NCI-H1694 (cell line): ENCODE measurements at places on chromosomes 6 and 20.
A peak's percentile ranks its signal among the peaks of the same experiment; 100 is the strongest.

- DNase-seq, result no peak
Measured at GRCh38 chr6:48614326-48614725, 503.3 kb upstream of the PTCHD4 start.

DNA sequence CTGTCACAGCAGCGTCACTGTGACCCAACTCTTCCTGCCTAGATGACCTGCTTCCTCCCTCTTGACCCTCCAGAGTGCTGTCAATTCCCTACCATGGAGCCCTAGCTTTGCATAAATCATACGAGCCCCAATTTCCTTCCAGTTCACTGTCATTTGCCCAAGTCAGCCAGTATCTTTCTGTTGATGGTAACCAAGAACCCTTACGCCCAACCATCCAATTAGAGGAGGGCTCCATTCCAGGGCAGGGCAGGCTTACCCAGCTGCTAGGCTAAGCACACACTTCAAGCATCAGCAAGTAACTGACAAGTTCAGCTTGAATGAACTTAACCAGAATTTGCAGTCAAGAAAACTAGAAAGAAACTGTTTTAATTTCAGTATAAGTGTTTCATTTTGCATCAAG, 25.7 kb downstream of the WFDC3 start:
- no peak for DNase-seq

DNA sequence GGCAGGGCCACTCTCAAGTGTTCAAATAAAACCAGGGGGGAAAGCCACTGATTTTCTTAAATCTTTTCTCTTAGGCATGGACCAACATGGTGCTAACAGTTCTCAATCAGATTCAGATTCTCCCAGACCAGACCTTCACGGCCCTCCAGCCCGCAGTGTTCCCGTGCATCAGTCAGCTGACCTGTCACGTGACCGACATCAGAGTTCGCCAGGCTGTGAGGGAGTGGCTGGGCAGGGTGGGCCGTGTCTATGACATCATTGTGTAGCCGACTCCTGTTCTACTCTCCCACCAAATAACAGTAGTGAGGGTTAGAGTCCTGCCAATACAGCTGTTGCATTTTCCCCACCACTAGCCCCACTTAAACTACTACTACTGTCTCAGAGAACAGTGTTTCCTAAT, 41.5 kb upstream of the SMIM28 start:
- DNase-seq, result no peak

- no peak for DNase-seq
Measured at GRCh38 chr6:166377721-166378120, 5.0 kb downstream of the MPC1 start.

DNA sequence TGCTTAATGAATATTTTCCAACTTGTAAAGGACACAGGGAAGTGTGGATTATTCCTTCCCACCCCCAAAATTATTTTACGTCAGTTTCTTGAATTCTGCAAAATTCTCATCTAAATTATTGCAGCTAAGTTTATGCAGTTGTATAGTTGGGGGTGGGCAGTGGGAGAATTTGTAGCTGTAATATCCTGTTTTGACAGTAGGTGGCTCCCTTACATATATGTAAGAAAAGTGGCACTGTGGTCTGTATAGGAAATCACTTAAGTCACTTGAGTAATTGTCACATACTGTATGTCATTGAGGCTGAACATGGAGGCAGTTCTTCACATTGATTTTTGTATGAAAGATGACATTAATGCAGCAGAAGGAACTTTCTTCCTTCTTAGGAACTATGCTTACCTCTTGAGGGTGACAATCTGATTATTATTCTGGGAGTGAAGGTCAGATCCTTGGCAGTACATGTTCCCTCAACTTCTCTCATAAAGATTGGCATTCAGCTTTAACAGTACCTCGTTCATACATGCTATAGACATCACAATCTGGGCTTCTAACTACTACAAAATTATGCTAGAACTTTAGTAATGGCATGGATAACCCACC, 14.6 kb upstream of the CFAP206 start:
- peak; percentile 62 for DNase-seq

DNA sequence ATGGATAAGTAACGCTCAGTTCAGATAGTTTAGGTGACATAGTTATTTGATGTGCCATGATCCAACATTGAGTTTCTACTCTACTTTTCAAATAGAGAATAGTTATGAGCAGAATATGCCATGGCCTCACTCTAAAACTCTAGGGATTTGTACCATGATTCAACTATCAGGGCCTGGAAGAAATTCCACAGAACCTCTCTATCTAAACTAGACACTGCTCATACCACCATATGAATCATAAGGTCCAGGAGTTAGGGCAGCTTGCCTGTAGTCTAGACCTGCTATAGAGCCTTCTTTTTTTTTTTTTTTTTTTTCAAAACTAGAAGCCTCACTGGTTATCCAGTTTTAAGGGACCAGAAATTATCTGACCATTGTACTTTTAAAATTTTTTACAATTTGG, 571.8 kb upstream of the IMPG1 start:
- DNase-seq, result no peak

DNA sequence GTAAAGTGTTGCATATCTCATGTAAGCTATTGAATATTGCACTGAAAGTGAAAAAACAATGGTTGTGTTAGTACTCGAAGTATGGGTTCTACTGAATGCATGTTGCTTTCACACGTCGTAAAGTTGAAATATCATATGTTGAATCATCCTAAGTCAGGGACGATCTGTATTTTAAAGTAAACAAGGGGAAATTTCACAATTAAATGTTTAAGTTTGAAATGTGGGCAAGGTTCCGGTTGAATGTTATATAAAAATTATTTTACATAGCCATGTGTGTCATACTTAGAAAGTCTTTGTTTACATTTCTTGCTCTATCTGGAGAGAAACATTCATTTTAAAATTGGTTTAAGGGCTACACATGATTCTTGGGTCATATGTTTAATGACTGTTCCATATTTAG, 76.8 kb downstream of the AKAP7 start:
- DNase-seq, result no peak

GRCh38 chr6:116476002-116476678, 15.0 kb downstream of the CALHM6 start:
- DNase-seq, result no peak

DNA sequence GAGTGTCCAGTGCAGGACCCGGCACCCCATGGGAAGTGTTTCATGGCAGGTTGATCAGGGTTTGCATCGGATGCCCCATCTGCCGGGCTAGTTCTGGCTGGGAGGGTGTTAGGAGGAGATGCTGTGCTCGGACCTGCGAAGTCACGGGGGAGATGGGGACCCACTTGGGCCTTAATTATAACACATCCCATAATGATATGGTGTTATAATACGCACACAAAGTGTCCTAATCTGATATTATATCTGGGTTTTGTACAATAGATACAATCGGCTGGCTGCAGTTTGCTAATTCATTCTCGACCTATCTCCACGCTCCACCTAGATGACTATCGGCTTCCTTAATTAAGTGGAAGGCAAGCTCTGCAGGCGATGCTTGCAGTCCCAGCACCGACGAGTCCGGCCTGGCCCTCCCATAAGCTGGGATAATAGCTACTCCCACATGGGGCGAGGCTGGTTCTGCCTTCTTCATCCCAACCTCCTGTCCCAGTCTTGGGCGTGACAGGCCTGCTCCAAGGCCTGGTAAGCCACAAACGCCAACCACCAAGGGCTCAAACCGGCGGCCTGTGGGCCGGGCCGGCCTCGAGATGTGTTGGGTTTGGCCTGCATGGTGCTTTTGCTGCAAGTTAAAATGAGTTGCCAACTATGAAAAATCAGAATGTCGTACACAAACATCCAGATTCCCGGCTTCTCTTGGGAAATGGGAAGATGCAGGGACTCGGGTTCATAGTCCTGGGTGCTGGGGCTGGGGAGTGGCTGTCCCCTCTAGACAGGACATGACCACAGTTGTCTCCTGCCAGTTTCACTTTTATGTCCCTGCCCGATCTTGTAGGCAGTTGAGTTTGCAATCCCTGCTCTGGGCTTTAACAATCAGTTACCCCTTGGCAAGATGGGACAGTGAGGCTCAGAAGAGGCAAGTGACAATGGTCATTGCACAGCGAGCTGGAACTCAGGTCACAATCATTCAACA, 32.7 kb downstream of the CEBPB start:
- DNase-seq, result no peak

DNA sequence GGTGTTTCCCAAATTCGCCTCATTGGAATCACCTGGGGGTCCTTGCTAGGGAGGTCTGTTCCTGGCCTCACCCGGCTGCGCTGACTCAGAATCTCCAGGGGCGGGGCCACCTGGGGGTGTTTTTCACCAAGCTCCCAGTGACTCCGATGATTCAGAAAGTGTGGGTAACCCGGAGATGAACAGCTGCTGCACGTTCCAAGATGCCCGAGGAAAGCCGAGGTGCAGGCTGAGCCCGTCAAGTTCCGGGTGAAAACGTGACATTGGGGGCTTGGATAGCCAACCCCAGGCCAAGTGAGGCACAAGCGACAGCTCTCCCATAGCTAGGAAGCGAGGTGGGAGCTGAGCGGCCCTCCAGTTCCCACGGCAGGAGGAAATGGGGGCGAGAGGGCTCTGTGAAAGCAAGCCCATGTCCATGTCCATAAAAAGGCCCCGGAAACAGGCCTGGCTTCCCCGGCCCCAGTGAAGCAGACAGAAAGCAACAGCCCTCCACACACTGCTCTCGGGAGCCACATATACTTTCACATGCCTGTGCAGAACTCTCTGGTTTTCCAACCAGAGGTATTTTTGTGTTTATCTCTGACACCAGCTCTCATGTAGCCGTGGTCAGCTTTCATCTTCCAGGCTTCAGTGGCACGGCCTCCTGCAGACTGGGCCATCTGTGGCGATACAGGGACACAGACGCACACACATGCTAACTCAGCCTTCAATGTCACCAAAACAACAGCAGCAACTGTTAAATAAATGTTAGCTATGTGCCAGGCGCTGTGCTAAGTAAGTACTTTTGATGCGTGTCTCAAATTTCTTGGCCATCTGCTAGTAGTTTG, 90.7 kb upstream of the CCDC28A start:
- DNase-seq, result peak; percentile 64

GRCh38 chr6:97427648-97428047, 144.6 kb upstream of the MMS22L start:
- no peak for DNase-seq

DNA sequence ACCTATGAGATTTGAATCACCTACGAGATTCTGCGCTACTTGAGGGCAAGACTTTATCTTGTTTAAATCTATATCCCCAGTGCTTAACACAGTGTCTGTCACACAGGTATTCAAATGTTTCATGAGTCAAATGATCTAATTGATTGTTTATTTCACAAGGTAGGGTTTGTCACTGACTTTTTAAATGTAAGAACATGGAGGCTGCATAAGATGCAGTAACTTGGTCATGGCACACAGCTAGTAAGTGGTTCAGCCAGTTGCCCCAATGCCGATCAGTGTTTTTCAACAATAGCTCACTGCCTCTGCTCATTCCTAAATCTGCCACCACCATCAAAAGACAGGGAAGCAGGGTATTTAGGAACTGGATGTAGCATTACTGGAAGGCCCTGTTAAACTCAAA, 42.4 kb upstream of the LRRC1 start:
- DNase-seq, result no peak

GRCh38 chr6:134911547-134911946, 38.4 kb downstream of the ALDH8A1 start:
- DNase-seq, result no peak

DNA sequence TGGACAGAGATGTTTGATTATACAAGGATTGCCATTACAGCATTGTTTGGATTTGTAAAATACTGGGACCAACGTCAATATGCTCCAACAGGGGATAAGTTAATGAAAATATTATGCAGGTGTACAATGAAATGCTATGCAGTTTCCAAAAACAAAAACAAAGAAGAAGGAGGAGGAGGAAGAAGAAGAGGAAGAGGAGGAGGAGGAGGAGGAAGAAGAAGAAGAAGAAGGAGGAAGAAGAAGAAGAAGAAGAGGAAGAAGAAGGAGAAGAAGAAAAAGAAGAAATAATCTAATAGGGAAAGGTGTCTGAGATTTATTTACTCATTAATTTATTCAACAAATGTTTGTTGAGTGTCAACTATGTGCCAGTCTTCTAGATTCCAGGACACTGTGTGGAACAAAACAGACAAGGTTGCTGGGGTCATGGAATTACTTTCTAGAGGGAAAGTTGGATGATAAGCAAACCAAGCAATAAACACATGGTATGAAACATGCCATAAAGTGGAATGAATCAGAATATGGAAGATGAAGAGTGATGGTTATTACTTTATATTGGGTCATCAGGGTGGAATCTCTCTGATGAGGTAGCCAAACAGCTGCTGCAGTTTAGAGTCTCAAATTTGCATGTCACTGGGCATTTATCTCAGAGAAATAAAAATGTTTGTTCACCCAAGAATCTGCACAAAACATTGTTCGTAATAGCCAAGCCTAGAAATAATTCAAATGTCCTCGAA, 6.3 kb upstream of the TRIM27 start:
- no peak for DNase-seq

DNA sequence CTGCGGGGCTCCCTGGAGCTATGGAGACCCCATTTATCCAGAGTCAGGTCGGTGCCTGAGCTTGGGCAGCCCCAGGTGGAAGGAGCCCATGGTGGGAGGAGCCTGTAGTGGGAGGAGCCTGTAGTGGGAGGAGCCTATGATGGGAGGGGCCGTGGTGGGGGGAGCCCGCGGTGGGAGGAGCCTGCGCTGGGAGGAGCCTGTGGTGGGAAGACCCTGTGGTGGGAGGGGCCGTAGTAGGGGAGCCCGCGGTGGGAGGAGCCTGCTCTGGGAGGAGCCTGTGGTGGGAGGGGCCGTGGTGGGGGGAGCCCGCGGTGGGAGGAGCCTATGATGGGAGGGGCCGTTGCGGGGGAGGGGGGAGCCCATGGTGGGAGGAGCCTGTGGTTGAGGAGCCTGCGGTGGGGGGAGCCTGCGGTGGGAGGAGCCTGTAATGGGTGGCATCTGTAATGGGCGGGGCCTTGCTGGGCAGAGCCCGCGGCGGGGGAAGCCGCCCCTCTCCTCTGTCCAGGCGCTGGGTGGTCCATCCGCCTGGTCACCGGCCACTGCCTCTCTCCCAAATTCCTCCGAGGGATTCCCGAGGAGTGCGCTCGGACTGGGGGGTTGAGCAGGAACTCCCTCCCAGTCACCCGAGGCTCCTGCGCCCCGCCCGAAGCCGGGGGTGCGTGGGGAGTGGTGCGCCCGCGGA, 567 bp upstream of the FNDC11 start:
- DNase-seq, result peak; percentile 8

- DNase-seq, result no peak
Measured at GRCh38 chr6:978937-979685, 286.2 kb upstream of the EXOC2 start.

DNA sequence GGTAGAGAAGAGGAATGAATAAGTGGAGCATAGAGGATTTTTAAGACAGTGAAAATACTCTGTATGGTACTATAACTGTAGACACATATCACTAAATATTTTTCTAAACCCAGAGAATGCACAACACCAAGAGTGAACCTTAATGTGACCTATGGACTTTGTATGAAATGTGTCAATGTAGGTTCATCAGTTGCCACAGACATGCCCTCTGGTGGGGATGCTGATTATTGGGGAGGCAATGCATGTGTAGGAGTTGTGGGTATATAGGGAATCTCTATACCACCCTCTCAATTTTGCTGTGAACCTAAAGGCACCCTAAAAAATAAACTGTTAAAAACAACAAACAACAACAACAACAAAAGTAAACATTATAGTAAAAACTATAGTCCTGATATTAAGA, 293.7 kb downstream of the RNF144B start:
- DNase-seq, result no peak
